ENCODE measurements at places on chromosomes 16 and 17.

DNA sequence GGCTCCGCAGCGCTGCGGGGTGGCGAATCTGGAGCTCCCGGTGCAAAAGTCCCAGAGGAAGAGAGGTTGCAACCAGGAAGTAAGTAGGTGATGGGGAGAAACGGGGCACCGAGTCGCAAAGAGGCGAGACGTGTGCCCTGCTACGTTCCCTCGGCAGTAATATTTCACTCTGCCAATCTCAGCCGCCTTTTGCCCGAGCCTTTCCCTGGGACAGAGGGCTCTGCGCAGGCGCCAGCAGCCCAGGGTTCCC lies at the start of gene NR1D1:
Gene NR1D1, minus strand, starts transcription at position 171 of the 250 bp plus-strand sequence. CDS start 495 bp downstream, outside the sequence.
- DNase-seq = no peak

DNA sequence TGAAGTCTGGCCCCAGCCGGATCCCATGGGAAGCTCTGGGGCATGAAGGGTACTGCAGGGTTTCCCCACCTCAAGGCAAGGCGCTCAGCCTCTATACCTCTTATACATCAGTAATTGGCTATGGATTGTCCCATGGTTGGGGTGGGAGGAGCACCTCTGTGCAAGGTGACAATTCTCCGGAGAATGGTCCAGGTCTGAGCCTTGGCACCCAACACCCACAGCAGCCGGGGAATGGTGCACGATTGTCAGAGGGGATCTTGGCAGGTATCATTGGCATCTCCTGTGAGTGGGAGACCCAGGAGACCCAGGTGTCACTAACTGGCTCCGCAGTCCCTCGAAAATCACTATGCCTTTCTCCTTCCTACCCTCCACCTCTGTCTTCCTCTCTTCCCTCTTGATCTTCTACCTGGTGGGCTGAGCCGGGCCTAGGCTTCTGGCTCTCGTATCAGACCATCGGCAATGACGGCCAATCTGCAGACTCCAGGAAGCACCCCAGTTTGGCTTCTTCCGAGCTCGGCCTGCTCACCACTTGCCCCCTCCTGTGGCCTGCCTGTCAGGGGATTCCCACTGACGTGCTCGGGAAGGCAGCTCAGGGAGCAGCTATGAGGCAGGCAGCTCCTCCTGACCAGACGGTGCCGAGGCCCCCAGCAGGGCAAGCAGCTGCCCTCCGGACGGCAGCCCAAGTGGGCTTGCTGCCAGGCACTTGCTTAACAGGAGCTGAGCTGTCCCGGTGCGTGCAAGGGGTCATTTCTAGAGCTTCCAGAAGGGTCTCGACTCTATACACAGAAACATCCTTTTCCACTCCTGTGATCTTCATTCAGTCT lies 10.0 kb upstream of the CALB2 start:
- no peak for DNase-seq

DNA sequence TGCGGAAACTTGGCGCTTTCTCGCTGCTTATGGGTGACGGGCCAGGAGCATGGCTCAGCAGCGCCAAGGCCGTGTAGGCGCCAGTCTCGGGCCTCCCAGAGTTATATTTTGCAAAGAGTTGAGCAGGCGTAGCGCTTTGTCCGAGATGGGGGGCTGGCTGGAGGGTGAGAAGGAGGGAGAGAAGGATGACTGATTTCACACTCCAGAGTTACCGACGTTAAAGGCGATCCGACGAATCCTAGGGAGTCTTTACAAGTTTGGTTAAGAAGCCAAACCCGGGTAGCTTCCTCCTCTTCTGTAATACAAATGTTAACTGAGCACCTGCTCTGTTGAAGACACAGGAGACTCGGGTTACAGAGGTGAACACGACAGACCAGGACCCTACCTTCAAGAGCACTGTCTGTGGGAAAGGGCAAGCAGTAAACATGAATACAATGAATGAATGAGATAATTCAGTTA lies 782 bp downstream of the POLR2A start:
- DNase-seq = no peak

DNA sequence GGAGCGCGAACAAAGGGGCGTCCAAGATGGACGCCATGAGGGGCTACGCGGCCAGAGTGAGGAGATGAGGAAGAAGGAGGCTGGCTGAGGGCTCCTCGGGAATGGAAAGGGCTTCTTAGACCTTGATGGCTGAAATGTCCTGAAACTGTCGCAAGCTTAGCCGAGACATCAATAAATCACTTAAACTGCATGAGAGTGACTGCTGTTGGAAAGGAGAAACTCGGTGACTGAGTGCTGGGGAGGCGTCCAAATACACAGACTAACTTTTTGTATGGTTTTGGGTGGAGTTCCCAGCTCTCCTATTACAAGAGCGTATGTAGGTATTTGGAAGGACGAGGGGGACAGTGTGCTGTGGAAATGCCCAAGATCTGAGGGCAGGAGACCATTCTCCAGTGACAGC lies 1.4 kb upstream of the GEMIN4 start:
- no peak for DNase-seq

DNA sequence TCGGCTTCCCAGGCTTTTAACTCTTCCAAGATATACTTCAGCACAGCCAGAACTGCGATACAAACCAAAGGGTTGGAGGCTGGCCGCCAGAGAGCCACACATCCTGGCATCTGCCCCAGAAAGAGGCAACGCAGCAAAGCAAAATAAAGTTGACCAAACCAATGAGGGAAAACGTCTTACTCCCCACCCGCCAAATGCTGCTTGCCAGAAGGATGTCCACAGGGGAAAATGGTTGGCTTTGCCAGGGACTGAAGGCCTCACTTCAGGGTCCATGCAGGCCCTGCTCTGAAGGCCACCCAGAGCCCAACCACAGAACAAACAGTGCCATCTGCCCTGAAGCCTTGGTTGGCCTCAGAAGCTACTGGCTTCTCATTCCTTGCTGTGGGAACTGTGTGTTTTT lies 15.0 kb downstream of the CACNG1 start:
- DNase-seq = no peak

DNA sequence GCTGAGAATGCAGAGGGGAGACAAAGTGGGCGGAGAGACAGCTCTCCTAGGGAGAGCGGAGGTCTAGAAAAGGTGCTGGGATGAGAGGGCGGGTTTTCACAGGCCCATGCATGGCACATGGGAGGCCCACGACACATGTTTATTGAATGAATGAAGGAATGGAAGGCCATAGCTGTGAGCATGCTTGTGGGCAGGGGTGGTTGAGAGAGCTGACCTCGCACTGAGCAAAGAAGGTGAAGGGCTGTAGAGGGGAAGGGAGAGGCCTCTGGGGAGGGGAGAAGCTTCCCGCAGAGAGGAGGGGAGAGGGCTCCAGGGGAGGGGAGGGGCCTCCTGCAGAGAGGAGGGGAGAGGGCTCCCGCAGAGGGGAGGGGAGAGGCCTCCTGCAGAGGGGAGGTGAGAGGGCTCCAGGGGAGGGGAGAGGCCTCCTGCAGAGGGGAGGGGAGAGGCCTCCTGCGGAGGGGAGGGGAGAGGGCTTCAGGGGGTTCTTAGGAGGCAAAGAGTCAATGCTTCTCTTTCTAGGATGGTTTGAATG lies 27.3 kb downstream of the SDK2 start:
- DNase-seq = no peak

GRCh38 chr16:85205747-85206471 lies 93.6 kb upstream of the CIBAR2 start:
- no peak for DNase-seq

DNA sequence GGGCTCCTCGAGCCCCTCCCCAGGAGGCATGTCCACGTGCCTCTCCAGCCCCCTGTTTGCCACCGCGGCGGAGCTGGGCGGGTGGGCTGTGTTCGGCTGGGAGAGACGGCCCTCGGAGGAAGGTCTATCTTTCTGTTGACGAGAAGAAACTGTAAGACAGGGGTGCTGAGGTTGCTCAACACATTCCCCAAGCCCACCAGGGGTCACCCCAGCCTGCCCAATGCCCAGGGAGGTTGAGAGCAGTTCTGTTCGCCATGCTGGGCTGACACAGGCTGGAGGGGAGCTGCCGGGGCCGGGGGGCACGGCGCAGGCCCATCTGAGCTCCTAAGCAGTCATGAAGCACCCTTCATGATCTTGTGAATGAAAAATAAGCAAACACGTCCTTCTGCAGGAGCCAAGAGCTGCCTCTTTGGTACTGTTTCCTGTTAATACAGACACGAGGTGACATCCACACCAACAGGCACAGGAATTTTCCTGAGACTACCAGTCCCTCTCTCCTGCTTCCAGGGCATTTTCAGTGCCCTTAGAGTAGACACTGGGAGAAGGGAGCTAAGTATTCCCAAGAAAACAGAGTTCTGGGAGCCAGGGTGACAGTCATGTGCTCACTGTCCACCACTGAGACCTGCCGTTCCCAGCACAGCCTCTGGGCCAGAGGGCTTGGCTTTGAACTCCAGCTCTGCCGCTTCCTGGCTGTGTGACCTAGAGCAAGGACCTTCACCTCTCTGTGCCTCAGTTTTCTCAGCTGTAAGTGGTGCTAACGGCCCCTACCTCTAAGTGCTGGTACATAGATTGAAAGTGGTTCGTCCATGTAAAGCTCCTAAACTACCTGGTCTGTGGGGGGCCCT lies 9.2 kb downstream of the UBALD2 start:
- no peak for DNase-seq
